NCI-H526 (cell line): ENCODE measurements at places on chromosomes 4 and X.
A peak's percentile ranks its signal among the peaks of the same experiment; 100 is the strongest.

- DNase-seq: no peak
Measured at GRCh38 chr4:123924536-123924935, 527.9 kb downstream of the SPRY1 start.

DNA sequence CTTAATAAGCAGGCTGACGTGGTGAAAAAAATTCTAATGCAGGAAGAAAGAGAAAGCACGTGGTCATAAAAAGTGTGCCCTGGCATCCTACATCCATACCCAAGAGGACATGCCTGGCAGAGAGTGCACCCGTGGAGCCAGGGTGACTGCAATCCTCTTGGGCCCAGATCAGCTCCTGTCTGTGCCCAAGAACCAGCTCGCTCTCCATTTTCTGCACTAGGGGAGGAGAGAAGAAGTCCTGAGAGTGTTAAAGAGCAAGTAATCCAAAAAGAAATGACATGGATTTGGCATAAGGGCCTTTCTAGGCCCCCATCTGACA lies 483.1 kb downstream of the BCOR start:
- no peak for DNase-seq

GRCh38 chrX:118197730-118198129 lies 81.1 kb upstream of the KLHL13 start:
- no peak for DNase-seq

GRCh38 chrX:47634871-47635575 lies 5.3 kb upstream of the CFP start:
- DNase-seq: no peak

DNA sequence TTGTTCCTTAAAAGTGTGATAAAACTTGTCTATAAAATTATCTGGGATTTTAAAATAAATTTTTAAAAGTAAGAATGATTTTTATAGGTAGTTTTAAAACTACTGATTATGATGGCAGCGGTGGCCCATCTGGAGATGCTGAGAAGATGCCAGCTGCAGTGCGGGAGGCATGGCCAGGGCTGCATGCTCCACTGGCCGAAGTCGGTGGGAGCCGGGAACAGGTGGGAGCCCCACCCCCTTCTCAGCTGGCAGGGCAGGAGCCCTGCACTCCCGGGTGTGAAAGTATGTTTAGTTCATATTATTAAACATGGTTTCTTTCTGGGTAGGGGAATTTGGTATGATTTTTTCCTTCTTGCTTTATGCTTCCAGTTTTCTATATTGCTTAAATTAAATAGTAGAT lies 63.8 kb downstream of the CORIN start:
- DNase-seq: peak; percentile 9

DNA sequence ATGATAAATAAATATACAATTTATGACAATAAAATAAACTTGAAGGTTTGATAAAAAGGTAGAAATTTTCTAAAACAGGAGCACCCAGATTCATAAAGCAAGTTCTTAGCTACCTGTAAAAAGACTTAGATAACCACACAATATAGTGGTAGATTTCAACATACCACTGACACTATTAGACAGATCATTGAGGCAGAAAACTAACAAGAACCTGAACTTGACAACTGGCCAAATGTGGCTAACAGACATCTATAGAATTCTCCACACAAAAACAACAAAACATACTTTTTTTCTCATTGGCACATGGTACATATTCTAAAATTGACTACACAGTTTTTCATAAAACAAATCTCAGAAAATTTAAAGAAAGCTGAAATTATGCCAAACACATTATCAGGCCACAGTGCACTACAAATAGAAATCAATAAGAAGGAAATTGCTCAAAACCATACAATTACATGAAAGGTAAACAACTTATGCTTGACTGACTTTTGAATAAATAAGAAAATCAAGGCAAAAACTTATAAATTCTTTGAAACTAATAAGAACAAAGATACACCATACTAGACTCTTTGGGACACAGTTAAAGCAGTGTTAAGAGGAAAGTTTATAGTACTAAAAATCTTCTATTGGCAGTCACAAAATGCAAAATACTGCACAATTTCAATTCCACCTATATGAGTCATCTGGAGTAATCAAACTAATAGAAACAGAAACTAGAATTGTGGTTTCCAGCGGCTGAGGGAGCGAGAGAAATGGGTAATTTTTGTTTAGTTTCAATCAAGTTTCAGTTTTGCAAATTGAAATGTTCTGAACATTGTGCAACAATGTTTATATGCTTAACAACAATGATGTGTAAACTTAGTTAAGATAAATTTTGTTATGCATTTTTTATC lies 925.6 kb downstream of the SH3BGRL start:
- DNase-seq: no peak

- DNase-seq: peak; percentile 85
Measured at GRCh38 chrX:10189317-10190268, 32.8 kb downstream of the CLCN4 start.

DNA sequence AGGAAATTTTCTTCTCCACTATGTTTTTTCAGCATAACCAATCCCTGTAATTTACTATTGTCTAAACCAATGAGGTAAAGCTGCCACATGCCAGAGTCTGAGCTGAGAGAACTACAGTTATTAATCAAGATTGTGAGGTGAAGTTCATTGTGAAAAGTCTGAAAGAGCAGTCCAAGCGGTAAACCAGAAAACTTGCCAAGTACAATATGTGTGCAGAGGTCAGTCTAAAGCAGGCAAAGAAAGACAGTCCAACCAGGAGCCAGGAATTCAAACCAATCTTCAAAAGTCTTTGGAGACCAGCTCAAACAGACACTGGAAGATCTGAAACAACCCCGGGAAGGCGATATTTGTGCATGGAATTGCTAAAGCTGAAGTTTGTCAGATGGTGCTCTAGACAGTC lies 229.1 kb upstream of the POU3F4 start:
- DNase-seq: no peak

DNA sequence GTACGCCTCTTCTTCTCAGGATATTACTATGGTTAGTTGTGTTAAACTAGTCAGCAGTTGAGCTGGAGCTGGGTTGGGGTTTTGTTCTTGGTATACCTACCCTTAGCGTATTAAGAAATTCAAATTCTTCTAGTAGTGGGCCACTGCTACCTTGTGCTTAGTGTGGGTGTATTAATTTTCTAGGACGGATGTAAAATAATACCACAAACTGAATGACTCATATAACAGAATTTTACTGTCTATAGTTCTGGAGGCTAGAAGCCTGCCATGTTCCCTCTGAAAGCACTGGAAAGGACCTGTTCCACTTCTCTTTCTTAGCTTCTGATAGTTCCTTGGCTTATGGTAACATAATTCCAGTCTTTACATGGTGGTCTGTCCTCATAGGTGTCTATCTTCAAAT lies 1274.7 kb downstream of the ADGRL3 start:
- no peak for DNase-seq

- peak; percentile 24 for DNase-seq
Measured at GRCh38 chr4:17511051-17511450, 839 bp downstream of the QDPR start.

- DNase-seq: no peak
Measured at GRCh38 chr4:74309223-74309622, 953 bp downstream of the EPGN start.

DNA sequence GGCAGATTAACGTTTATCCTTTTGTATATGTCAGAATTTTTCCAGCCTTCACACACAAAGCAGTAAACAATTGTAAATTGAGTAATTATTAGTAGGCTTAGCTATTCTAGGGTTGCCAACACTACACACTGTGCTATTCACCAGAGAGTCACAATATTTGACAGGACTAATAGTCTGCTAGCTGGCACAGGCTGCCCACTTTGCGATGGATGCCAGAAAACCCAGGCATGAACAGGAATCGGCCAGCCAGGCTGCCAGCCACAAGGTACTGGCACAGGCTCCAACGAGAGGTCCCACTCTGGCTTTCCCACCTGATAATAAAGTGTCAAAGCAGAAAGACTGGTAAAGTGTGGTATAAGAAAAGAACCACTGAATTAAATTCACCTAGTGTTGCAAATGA lies 94.8 kb downstream of the TET2 start:
- no peak for DNase-seq

DNA sequence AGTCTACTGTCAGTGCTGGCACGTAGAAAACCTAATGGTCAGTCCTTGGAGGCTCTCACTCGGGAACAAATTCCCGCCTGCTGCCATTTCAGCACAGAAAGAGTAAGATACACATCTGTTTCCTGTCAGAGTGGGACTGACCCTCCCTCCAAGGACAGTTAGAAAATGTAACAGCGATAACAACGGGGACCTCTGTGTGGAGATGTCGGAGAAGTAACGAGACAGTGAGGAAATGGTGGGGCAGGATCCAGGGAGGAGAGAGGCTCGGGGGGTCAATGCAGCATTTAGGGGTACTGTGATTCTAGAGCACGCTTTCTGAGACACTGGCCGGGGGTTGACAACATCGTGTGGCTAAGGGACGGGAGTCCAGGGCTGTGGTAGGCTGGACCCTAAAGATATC lies 36.0 kb upstream of the SORCS2 start:
- DNase-seq: no peak

- no peak for DNase-seq
Measured at GRCh38 chr4:15240764-15241163, 187.1 kb upstream of the C1QTNF7 start.
